ENCODE measurements at places on chromosomes 11 and 22.

GRCh38 chr11:73577496-73577917 lies 20.4 kb downstream of the FAM168A start:
- DNase-seq, result no peak

GRCh38 chr11:32279672-32280071 lies 155.7 kb downstream of the WT1 start:
- DNase-seq, result no peak

- no peak for DNase-seq
Measured at GRCh38 chr22:50312371-50312770, 4.9 kb upstream of the PLXNB2 start.

DNA sequence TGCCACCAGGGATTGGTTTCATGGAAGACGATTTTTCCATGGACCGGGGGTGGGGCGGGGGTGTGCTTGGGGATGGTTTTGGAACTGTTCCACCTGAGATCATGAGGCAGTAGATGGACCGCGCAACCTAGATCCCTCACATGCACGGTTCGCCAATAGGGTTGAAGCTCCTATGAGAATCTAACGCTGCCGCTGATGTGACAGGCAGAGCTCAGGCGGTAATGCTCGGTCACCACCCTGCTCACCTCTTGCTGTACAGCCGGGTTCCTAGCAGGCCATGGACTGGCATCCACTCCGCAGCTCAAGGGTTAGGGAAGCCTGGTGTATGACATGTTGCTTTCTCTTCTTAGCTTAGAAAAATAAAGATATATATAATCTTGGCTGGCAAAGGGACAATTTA lies 22.0 kb downstream of the RBX1 start:
- DNase-seq, result no peak

DNA sequence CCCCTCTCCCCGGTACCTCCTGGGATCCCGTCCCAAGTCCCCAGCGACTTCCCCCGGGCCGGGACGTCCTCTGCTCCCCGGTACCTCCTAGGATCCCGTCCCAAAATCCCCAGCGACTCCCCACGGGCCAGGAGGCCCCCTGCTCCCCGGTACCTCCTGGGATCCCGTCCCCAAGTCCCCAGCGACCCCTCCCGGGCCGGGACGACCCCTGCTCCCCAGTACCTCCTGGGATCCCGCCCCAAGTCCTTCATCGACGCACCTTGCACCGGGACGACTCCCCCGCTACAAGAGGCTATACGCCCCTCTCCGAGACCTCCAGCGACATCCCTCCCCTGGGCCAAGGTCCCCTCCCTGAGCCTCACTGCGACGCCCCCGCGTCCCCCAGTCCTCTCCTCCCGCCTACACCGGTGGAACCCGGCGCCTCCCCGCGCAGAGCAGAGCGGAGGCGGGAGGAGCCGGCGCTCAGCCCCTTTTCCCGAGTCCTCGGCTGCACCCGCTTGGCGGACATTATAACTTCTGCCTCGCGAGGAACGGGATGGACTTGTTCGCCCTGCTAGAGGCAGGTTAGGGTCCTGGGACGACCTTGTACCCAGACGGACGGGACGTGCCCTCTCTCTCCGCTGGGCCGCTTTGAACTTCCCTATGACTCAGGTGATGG lies 912 bp downstream of the KREMEN1 start:
- no peak for DNase-seq
